K562 (cell line): ENCODE measurements at places on chromosomes 11 and 22.

- DNase-seq: no peak
Measured at GRCh38 chr22:19067696-19068348, 54.4 kb downstream of the DGCR2 start.

GRCh38 chr11:44979543-44980399 is 29.1 kb upstream of the TP53I11 start:
- DNase-seq: no peak

- DNase-seq: no peak
Measured at GRCh38 chr22:39368461-39368911, 18.7 kb downstream of the SYNGR1 start.

DNA sequence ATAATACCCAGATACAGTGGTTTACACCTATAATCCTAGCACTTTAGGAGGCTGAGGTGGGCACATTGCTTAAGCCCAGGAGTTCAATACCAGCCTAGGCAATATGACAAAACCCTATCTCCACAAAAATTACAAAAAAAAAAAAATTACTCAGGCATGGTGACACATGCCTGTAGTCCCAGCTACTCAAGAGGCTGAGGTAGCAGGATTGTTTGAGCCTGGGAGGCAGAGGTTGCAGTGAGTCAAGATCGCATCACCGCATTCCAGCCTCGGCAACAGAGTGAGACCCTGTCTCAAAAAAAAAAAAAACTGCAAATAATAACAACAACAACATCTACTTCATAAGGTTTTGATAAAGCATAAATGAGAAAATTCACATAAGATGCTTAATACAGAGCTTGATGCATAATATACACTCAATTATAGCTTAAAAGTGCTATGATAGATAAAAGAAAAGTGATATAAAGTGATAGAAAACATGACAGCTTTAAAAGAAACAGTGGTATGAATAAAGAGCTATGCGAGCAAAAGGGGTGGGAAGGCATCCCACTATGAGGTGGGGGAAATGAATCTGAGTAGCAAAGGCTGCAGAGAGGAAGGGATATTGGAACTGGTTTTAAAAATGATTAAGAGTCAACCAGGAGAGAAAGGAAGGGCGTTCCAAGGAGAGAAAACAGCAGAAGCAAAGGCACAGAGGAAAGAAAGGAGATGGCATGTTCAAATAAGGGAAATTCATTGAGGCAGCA is 197.6 kb downstream of the KIF18A start:
- no peak for DNase-seq

GRCh38 chr11:119236891-119237290 is 30.8 kb downstream of the CBL start:
- no peak for DNase-seq

GRCh38 chr11:75429641-75429901 is 3.4 kb downstream of the KLHL35 start:
- no peak for DNase-seq

DNA sequence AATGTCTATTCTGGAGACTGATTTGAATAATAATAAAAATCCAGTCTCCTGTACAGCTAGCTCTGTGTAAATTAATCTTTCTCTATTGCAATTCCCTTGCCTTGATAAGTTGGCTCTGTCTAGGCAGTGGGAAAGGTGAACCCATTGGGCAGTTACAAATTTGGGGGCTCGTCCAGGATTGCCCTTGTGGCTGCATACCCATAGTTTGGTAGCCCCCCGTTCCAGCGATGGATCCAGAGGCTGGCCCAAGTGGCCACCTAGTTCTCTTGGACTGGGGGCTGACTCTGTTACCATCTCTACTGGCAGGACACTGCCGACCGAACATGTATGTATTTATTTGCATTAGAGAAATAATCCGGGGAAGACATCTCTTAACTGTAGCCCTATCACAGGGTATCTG is 326.2 kb upstream of the PDGFD start:
- no peak for DNase-seq

- no peak for DNase-seq
Measured at GRCh38 chr11:20156876-20157613, 3.2 kb downstream of the DBX1 start.

DNA sequence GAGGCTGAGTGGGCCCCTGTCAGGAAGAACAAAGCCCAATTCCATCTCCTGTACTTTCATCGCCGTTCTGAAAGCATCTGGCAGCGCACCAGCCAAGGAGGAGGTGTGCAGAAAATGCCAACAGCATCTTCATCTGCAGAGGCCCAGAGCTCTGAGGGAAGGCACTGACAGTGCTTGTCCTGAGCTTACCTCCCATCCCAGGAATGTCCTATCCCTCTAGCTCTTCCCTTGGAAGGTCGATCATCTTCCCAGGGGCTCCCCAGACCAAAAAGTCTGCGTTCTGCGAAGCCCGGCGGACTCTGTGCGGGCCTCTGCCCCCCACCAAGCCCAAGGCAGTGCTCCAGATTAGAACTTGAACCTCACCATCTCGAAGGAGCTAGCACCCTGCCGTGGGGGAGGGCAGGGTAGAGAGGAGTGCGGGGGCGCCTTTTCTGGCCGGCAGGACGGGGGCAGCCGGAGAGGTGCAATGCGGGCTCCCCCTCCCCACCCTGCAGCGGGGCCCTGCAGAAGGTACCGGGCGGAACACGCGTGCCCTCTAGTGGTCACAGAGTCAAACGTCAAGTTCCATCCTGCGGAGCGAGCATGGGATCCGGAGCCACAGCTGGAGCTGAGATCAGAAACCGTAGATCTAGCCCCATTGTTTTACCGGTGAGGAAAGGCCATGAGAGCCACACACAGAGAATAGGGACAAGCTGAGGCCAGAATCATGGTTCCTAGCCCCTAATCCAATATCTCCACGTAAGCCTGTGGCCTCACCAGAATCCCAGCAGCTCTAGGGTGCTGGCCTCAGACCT is 5.0 kb downstream of the SCN2B start:
- DNase-seq: peak; percentile 80

- no peak for DNase-seq
Measured at GRCh38 chr11:8757047-8757446, 74.5 kb downstream of the RPL27A start.

DNA sequence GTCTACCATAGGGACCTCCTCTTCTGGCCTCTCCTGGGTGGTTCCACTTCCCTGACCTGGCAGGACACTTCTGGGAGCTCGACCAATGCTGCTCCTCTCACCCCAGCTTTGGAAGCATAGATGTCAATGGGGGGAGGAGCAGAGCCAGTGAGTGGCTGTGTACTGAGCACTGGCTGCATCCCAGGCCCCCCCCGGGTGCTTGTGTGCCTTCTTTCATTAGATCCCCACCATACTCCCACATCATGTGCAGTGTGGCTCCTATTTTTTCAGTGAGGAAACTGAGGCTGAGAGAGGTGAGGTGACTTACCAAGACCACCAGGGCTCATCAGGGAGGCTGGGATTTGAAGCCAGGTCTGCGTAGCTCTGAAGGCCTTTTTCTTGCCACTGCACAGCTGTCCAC is 44.3 kb downstream of the LRRC32 start:
- no peak for DNase-seq

- DNase-seq: peak; percentile 37
Measured at GRCh38 chr11:69298267-69299022, 4.5 kb downstream of the MYEOV start.

DNA sequence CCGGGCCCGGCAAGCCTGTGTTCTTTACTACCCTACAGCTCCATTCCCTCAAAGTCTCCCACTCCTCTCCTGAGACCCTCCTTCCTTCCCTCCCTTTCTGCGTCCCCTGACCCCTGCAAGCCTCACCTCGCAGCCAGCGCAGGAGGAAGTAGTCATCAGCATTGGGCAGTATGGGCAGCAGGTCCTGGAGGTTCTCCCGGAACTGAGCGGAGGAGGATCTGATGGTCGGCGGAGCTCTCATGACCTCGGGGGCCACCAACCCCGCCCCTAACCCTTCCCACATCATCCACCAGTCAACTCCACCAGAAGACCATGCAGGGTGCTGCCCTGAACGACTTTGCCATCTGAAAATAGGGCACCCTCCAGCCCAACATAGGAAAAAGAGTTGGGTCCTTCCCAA is 1.9 kb downstream of the SEC14L4 start:
- DNase-seq: no peak

DNA sequence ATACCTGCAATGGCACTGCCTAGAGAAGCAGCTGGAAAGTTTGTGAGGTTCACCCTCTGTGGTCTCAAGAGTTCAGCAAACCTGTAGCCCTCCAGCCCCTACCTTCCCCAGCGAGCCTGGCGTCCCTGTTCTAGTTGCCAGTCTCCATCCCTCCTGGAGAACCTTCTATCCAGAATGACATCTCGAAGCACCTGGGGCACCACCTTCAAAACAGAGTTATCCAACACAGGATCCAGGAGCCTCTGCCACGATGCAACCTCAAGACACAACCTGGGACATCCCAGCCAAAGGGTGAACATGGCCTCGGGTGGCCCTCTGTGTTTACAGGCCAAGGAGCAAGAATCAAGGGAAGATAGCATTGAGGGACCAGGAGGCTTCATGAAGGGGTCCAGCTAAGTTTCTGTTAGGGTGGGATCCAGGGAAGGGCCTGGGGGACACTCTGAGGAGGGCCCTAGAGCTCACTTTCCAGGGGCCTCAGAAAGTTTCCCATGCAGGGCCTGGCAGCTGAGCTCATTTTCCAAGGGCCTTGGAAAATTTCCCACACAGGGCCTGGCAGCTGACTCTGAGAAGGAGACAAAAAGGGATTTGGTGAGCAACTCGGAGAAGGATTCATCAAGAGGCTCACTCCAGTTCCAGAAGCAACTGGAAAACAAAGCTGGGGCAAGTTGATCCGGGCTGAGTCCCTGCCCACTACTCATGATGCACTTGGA is 36.9 kb upstream of the SYT13 start:
- DNase-seq: no peak

DNA sequence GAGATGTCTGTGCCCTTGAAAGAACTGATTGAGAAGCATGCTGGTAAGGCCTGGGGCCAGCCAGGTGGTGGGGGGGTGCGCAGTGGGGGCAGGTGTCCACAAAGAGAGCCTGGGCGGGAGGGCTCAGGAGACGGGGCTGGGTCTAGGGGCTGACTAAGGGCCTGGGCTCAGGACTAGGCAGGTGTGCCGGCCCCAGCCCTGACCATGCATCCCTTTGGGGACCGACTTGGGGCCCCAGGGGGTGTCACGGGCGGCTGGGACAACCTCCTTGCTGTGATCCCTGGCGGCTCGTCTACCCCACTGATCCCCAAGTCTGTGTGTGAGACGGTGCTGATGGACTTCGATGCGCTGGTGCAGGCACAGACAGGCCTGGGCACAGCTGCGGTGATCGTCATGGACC is 4.4 kb downstream of the NDUFV1 start:
- DNase-seq: no peak

GRCh38 chr11:3712274-3712673 is 41.1 kb upstream of the CHRNA10 start:
- DNase-seq: no peak

GRCh38 chr11:70077411-70078094 is 564 bp upstream of the ANO1 start:
- no peak for DNase-seq

GRCh38 chr11:117426297-117426685 is 98.6 kb downstream of the CEP164 start:
- DNase-seq: peak; percentile 82

DNA sequence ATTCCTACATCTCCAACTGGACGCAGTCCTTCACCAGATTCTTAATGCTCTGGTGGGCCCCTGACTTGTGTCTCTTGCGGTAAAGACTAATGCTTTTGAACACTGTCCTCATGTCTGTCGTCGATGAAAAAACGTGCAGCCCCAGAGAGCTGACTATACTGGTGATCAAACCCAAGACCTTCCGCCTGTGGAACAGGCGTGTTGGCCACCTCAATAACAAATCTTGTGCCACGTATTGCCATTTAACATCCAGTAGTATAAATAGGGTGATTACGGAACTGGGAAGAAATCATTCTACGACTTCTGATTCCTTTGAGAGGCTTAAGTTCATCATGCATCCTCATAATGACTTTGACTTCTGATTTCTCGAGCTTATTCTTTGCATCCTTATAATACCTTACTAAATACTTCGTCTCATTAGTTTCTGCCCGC is 45.6 kb downstream of the OR4D9 start:
- DNase-seq: no peak

GRCh38 chr11:120540744-120541465 is 29.4 kb downstream of the GRIK4 start:
- DNase-seq: no peak

- no peak for DNase-seq
Measured at GRCh38 chr11:111954154-111954553, 17.0 kb downstream of the DIXDC1 start.

- no peak for DNase-seq
Measured at GRCh38 chr11:76554767-76555166, 109.9 kb downstream of the EMSY start.

- peak; percentile 8 for DNase-seq
Measured at GRCh38 chr11:36711104-36711825, 113.2 kb upstream of the RAG2 start.

- no peak for DNase-seq
Measured at GRCh38 chr22:23910496-23911190, 16.5 kb downstream of the MIF start.

DNA sequence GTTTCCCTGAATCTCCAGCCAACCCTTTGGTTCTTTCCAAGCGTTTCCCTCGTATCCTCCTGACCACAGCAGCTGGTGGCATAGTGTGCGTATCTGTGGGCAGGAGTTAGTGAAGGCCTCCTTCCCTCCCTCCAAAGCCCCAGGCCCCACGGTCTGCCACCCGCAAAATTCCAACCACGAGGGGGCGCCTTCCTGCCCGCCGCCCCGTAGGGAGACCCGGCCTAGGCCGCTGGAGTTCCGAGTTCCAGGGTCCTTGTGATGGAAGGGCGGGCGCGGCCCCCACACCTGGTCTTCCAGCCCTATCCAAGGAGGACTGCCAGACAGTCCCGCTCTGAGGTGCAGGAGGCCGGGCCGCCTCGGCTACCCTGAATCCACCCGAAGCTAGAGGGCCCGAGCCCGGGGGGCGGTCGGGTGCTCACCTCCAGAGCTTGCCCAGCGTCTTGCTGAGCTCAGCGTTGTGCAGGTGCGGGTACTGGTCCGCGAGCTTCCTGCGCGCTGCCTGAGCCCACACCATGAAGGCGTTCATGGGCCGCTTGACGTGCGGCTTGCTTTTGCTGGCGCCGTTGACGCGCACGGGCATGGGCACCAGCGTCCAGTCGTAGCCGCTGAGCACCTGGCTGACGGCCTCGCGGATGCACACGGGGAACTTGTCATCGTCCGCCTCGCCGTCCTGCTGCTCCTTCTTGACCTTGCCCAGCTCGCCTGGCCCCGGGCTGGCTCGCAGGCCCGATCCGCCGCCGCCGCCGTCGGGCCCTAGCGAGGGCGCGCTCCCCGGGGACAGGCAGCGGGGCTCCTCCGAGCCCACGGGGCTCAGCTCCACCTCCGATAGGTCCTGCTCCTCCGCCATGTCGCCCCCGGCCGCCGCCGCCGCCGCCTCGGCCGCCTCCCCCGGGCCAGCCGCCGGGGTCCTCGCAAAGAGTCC is 1.2 kb downstream of the SOX10 start:
- peak; percentile 37 for DNase-seq
